ENCODE measurements at places on chromosomes 7 and 10.

GRCh38 chr7:16460789-16461493, 4.6 kb downstream of the SOSTDC1 start:
- DNase-seq, result no peak

GRCh38 chr7:158111049-158111751, 476.4 kb downstream of the PTPRN2 start:
- no peak for DNase-seq

DNA sequence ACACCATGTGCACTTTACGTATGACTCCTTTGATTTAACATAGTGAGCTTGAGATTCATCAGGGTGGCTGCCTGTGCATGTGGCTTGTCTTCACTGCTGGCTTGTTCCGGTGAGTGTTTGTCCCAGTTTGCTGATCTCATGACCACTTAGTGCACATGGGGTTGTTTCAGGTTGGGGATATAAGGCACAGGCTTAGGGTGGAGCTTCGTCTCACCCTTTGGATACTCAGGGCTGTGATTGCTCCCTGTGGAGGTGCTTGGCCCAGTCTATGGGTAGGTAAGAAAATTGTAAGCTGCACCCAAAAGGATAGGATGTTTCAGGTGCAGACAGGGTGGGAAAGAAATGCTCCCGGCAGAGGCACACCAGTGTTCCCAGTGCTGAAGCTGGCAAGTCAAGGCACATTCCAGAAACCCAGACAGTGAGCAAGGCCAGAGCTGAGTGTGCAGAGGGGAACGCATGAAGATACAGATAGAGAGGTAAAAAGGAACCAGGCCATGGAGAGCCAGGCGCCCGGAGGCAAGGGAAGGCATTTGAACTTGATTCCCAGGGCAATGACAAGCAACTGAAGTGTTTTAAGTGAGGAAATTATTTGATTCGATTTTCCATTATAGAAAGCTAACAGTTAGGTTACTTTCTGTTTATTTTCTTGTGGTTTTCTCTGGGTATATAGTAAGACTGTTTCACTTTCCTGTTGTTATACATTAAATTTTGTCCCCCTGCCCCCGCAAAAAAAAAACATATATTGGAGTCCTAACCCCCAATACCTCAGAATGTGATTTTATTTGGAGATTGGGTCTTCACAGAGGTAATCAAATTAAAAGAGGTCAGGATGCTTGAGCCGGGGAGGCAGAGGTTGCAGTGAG, 289.8 kb upstream of the KLF6 start:
- DNase-seq, result peak; percentile 96

- DNase-seq, result peak; percentile 11
Measured at GRCh38 chr7:8215648-8216333, 46.2 kb downstream of the ICA1 start.

DNA sequence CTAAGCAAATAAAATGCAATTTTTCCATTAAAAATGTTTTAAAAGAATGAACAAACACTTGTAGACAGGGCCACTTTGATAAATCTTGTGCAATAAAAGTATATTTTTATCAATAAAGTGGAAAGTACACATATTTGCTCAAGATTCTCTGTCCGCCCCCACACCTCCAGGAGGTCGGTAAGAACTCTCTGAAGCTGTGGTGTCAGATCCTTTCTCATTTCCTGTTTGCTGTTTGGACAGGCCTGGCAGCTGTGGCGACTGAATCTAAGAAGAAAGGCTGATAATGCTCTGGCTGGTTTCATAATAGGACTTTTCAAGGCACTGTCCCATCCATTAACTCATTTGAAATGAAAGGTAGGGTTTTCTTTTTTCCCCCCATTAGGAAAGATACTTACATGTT, 15.3 kb upstream of the ASB4 start:
- DNase-seq, result peak; percentile 23

GRCh38 chr7:127478024-127478355, 85.5 kb upstream of the ZNF800 start:
- DNase-seq, result no peak

DNA sequence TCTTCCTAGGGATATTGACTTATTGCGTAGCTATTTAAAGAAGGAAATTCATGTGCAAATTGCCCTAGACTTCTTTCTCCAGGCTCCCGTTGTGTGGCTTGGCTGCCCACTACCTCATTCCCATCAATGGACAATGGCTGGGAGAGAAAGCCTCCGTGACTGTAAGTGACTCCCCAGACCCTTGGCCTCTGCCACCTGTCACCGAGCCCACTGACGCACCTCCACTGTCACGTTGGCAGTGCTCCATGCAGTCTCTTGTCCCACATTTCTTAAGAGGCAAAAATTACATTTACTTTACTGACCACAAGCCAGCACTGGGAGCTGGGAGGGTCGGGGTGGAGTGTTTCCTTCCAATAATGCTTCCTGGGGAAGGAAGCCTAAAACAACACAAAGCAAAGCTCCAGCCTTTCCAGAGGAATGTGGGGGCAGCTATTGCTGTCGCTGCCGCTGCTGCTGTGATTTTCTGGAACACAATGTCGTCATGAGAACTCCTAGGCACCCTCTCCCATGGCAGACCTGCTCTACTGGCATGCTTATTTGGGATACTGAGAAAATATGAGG, 89.7 kb upstream of the STEAP1B start:
- DNase-seq, result no peak

DNA sequence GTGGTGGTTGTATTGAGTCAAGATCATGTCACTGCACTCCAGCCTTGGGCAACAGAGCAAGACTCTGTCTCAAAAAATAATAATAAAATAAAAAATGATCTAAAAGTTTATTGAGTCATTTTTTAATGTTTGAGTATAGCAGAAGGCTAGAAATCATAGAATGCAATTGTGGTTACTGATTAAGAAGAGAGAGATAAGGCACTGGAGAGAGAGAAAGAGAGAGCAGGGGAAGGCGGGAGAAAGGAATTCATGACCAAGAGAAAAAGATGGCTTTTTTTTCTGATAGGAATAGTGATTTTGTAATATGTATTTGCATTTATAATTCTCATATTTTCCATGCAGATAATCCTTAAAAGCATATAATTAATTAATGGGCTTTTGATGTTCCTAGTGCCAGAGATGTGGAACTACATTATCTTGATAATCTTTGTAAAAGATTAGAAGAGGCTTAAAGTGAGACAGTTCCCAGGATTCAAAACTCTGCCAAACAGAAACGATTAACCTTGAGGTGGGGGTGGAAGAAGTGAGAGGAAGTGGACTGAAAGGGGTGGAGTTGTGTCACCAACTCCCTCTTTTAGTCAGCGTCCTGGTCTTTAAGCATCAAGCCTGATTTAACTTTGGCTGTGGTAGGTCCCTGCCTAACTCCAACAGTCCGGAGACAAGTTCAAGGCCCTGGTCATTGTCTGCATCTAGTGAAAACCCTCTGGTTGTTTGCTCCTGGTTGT, 76.2 kb downstream of the CHN2 start:
- no peak for DNase-seq

- peak; percentile 28 for DNase-seq
Measured at GRCh38 chr7:103989200-103989784, at the start of gene RELN. TSS of gene RELN (minus strand) at chr7:103989658. CDS start at chr7:103989356, 302 bp downstream.

DNA sequence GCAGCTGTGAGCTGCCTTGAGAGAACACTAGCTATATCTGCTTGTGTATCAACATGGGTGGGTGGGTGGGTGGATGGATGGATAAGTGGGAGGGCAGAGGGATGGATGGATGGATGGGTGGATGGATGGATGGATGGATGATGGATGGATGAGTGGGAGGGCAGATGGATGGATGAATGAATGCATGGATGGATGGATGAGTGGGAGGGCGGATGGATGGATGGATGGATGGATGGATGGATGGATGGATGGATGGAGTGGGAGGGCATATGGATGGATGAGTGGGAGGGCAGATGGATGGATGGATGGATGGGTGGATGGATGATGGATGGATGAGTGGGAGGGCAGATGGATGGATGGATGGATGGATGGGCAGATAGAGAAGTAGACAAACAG, 76.1 kb downstream of the MKI67 start:
- DNase-seq, result no peak

DNA sequence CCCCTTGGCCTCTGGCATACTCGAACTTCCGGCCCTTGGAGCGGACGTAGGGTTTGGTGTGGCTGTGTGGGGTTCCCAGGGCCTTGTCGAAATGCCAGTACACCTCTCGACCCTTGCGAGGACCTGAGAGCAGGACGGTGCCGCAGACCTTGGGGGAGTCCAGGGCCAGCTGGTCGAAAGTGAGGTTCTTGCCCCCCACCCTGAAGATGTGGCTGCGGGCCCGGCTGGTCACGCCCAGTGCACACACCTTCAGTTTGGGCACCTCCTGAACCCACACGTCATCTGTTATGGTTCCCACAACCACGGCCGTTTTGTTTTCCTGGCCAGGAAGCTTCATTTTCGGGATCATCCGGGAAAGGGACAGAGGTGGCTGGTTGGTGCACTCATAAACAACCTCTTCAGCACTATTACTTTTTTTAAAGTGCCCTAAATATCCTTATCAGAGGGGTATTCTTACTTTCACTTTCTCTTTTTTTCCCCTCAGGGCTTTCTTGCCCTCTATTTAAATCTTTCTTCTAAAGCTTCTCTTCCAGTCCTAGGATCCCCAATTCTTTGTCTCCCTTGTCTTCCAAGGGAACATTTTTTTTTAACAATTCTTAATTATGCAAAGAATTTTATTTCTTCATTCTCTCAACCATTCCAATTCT, 44.9 kb upstream of the FAM3C start:
- no peak for DNase-seq

DNA sequence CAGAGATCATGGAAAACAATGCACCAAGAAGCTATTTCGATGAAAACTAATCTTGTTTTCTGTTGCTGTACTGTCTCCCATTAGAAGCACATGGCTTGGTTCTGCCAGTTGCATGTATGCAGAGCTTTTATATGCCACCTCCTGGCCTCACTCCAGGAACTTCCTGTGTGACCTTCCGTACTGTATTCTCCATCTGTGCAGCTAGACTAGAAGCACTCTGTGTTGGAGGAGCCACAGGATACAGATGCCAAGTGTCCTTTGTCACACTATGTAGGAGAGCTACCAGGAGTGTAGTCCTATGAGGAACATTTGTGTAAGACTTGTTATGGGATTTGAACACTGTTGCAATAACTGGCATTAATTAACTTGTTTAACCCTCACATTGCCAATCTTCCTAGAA, 503.5 kb upstream of the TPK1 start:
- DNase-seq, result no peak

- no peak for DNase-seq
Measured at GRCh38 chr7:67343114-67343513, 346.5 kb downstream of the TYW1 start.

DNA sequence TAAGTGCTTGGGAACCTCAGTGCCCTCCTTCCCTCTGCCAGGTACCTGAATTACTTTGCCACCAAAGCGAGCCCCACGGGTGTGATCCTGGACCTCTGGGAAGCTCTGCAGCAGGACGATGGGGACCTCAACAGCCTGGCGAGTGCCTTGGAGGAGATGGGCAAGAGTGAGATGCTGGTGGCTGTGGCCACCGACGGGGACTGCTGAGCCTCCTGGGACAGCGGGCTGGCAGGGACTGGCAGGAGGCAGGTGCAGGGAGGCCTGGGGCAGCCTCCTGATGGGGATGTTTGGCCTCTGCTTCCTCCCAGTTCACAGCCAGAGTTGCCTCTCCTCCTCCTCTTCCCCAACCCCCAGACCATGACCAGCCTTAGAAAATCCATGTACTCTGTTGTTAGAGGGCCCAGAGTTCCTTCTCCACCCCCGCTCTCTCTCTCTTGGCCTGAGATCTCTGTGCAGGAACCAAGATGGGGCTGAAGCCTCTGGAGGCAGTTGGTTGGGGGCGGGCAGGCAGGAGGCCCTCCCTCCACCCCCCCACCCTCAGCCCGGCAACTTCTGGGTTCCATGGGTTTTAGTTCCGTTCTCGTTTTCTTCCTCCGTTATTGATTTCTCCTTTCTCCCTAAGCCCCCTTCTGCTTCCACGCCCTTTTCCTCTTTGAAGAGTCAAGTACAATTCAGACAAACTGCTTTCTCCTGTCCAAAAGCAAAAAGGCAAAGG, 19.8 kb upstream of the SLC29A3 start:
- DNase-seq, result no peak

DNA sequence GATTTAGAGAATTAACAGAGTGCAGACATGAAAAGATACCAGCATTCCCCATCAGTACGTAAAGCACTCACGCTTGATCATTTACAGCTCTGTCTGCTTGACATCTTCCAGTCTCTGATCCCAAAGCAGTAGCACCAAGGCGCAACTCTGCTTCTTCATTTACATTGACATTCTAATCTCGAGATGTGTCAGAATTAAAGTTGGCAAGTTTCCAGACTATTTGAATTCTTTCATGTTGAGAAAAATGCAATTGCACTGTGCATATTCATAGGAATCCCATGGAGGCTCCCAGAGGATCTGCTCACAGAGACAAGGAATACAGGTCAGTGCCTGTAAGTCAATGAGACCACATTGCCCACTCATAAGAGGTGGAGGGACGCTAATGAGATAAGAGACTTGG, 183.9 kb downstream of the LRRN3 start:
- DNase-seq, result peak; percentile 12

- peak; percentile 43 for DNase-seq
Measured at GRCh38 chr10:83764666-83765065, 374.6 kb upstream of the GHITM start.

GRCh38 chr7:74656441-74656836, 1.1 kb upstream of the GTF2I start:
- DNase-seq, result no peak

DNA sequence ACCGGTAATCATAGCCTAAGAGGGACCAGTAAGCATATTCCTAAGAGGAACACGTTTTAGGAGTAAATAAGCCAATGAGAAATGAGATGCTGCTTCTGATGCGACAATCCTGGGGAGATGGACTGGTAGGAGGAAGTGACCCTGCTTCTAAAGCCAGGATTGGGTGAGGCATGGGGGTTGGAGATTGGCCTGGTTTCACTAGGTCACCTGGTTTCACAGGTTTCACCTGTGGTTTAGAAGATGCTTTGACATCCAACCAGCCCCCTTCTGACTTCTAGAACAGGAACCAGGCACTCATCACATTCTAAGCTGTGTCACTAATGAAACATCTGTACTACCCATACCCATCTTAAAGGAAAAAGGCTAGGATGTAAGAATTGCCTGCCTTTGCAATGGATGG, 53.0 kb upstream of the BAMBI start:
- DNase-seq, result no peak

- DNase-seq, result peak; percentile 51
Measured at GRCh38 chr7:48074204-48074654, 14.8 kb upstream of the UPP1 start.

- DNase-seq, result no peak
Measured at GRCh38 chr7:23418046-23418445, 52.2 kb downstream of the IGF2BP3 start.

- DNase-seq, result no peak
Measured at GRCh38 chr7:43588477-43589132, 5.7 kb downstream of the STK17A start.

GRCh38 chr10:57225920-57226319, 864.9 kb upstream of the ZWINT start:
- no peak for DNase-seq

- DNase-seq, result no peak
Measured at GRCh38 chr10:77566914-77567566, 70.6 kb downstream of the KCNMA1 start.

Measured in foreskin keratinocyte (primary cell).